ENCODE measurements at places on chromosomes 2 and 18.

- DNase-seq = no peak
These were observed 5.0 kb downstream of the ARID5A start for GRCh38 chr2:96541398-96542152.

- no peak for DNase-seq
These were observed 49.5 kb upstream of the RAB12 start for GRCh38 chr18:8559612-8560186.

DNA sequence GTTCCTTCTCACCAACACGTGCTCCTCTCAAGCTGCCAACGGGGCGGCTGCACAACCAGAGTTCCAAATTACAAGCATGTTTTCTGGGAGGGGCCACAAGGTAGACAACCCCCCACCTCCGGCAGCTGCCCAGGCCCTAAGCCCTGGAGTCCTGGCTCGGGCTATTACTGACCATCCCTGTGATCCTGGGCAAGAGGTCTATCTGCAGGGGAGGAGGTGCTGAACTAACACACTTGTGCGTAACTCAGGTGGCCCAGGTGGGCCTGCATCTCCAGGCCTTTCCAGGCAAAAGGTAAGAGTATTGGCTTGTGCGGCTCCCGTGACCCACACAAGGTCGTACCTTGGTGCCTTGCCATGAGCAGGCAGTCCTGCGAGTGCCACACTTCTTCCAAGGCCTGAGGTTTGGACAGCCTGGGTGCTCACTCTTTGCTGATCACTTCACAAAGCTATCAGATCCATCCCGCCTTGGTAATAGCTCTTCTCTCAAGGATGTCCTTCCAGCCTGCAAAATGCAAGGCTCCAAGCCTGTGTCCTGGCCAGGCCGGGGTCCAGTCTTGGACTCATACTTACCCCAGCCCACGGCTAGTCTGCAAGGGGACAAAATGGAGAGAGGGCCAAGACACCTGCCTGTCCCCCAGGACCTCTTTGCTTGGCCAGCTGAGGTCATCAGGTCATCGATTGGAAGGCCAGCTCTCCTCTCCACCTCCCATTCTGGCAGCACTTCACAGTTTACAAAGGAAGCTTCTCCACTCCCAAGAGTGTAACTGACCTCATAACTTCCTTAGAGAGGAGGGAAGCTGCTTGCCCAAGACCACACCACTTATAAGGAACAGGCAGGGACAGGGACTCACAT, 33.9 kb downstream of the ADRA2B start:
- no peak for DNase-seq

GRCh38 chr2:55581435-55581834, 36.0 kb downstream of the PPP4R3B start:
- no peak for DNase-seq

DNA sequence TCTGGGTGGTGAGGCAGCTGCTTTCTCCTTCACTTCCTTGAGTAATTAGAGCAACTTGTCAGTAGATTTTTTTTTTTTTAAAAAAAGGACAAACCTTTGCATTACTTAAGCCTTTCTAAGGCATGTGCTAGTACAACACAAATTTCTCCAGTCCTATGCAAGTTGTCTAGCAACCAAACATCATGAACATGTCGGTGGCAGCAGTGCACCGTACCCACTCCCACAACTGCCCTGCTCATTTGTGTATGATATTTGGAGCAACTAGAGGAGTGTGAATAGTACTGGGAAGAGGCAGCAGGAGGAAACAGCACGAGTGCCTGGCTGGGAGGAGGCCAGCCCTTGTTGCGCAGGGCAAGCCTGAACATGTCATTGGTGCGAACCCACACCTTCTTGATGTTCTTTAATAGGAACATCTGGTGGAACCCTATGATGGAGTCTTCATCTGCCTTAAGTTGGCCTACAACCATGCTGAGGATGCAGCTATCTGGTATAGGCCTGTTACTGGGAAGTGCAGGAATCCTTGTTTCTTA, 238.3 kb downstream of the TDRD15 start:
- DNase-seq = no peak

GRCh38 chr2:239411117-239411516, 10.3 kb upstream of the HDAC4 start:
- no peak for DNase-seq

DNA sequence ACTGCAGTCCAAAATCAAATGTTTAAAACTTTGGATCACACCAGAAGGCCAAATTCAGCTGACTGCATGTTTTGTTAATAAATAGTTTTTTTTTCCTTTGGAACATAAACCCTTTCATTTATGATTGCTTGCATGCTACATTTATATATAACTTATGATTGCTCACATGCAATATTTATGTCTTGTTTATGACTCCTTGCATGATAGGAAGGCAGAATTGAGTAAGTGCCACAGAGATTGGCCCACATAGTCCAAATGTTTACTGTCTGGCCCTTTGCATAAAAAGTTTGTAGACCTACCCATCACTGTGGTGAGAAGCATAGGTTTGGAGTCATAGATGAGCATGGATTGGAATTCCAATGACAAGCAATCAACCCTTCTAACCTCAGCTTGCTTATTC, 30.8 kb downstream of the WDFY1 start:
- DNase-seq = no peak

DNA sequence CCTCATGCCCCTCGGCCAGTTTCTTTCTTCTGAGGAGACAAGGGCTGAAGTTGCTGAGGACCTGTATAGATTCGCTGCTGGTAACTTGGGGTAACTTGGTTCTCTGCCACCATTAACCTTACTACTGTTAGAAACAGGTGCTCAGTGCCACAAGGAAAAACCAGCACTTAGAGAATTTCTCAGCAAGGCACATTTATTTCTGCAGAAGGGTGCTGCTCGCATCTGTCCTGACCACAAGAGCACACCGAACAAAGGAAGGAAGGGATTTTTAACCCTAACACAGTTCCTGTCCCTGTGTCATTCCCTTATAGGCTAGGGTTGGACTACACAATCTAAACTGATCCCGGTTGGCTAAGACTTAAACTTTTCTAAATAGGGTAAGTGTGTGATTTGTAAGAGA, 154.1 kb downstream of the SOCS6 start:
- DNase-seq = no peak

DNA sequence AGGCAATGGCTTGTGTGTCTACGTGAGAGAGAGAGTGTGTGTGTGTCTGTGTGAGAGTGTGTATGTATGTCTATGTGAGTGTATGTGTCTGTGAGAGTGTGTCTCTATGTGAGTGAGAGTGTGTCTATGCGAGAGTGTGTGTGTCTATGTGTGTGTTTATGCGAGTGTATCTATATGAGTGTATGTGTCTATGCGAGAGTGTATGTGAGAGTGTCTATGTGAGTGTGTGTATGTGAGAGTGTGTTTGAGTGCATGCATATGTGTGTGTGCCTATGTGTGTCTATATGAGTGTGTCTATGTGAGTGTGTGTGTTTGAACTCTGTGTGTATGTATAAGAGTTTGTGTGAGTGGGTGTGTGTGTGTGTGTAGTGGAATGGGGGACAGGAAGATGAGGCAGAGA, 9.8 kb upstream of the GNLY start:
- DNase-seq = no peak

DNA sequence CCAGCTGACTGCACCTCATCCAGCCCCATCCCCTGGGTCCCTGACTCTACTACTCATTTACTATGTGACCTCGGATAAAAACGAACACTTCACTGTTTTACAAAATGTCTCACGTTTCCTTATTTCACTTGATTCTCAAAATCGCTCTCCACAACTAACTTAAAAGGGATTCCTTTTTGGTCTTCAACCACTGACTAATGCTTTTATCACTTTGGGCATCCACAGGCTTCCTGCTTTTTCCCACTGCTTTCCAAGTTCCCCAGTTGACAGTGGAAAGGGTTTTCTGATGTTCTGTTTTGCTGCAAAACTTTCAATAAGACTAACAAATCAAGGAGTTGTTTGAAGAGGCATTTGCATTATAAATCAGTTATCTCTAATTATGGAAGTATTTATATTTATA, 24.1 kb downstream of the EIF2AK3 start:
- no peak for DNase-seq

- DNase-seq = no peak
These were observed 122.6 kb downstream of the LRP1B start for GRCh38 chr2:142008135-142008744.

GRCh38 chr2:238247841-238248453, 8.1 kb upstream of the HES6 start:
- no peak for DNase-seq

- no peak for DNase-seq
These were observed 94.2 kb upstream of the STPG4 start for GRCh38 chr2:47249157-47249900.

- DNase-seq = no peak
These were observed 77.1 kb downstream of the MBOAT2 start for GRCh38 chr2:8926356-8926755.

- no peak for DNase-seq
These were observed 49.6 kb downstream of the CPS1 start for GRCh38 chr2:210606001-210606400.

DNA sequence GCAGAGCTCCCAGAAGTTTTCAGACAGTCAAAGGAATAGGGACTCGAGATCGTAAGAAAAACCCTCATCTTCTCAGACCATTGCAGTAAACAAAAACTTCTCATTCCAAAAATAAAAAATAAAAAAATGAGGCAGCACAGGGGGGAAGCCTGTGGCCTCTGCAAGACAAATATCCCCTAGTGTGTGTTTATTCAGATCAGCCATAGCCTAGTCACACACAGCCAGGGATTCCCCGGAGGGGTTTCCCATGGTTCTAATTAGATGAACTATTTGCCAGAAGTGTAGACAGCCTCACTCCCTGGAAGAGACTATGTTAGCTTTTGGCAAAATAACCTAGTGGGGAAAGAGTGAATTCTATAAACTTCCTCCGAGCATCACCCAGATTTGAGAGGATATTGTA, 122.9 kb upstream of the KLF7 start:
- no peak for DNase-seq

- DNase-seq = no peak
These were observed 62.0 kb upstream of the MRPS9 start for GRCh38 chr2:104975851-104976250.

GRCh38 chr2:233593201-233593600, 24.2 kb upstream of the UGT1A8 start:
- no peak for DNase-seq

DNA sequence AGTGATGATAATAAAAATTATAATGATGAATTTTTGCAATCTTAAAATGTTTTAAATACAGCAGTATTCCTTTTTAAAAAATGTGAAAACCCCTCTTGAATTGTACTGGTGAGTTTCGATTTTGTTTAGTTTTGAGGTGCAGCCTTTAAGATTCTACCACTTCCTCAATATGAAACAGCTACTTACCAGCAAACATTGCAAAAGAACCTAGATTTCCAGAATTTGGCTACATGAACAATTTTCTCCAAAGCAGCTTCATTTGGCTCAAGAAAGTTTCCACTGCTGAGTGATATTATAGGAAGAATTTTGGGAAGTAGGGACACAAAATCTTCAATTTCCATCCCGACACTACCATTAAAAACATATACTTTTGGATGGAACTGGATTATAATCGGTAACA, 12.0 kb downstream of the TCF4 start:
- DNase-seq = no peak

DNA sequence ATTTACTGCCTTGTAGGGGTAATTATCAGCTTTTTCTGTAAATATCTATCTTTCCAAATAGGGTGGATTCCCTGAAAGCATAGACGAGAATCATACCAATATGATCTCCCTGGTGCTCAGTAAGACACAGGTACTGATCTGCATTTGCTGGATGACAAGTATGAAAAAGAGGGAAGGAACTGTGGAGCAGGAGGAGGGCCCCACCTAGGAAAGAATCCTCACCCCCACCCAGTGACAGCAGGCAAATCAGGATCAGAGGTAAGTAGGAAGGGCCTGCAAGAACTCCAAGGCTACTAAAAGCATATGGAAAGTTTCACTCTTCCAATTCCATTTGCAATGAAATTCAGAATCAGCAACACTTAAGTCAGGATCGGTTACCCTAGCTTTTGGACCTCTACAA, 42.3 kb downstream of the METTL8 start:
- no peak for DNase-seq

Data from central memory CD8-positive, alpha-beta T cell (primary cell).